ENCODE measurements at places on chromosomes 2 and 18. TPM values are rescaled to one million over a fixed set of nuclear protein-coding genes. Genes with fewer than 3 reads are reported as not detected.

The SF3B1 gene
- total RNA-seq, result 141 TPM

The LIMS3 gene
- 0.62 TPM for total RNA-seq

DNA sequence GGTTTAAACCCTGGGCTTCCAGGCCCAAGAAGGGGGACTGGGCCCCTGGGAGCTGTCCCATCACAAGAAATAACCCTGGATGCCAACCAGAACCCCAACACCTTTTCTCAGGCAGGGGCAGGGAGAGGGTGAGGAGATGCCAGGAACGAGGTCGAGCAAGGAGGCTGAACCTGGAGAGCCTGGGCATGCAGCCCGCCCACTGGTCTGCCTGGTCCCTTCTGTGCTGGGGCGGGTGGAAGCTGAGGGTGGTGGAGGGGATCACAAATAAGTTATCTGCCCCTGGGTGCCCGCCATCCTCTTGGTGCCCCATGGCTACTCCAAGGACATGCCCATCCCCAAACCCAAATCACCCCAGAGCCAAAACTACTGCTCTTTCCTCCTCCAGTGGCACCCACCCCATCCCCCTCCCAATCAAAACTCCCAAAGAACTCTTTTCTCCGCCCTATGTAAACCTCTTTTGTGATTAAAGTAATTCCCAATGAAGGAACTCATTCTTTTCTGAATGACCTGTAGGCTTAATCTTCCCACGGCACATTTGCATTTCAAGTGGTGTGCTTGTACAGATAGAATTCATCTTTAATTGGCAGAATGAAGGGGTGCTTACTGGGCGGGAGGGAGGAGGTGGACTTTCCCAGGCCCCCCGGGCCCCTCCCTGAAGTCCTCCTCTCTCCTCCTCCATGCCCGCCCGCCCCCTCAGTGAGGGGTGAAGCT, 47.9 kb downstream of the EFR3B start:
- DNase-seq, result no peak

- DNase-seq, result no peak
These were observed 265.9 kb downstream of the SETBP1 start for GRCh38 chr18:44946529-44947113.

- peak; percentile 37 for DNase-seq
These were observed 47.5 kb downstream of the ZNF638 start for GRCh38 chr2:71379086-71379485.

DNA sequence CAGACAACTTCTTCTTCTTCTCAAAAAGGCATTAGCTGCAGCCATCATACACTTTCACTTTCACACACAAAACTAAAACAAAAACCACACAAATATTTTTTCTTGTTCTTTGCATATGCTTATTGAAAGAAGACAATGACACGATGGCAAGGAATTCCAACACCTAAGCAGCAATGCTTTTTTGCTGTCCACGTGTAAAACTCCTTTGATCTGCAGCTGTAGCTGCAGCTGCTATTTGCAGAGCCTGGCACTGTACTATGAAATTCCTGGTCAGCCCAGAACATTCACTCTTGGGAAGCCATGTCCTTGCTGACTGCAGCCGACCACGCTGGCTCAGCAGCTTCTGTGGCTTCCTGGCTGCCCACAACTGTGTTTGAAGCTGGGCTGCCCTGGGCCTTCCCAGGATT, 316.2 kb downstream of the CDH2 start:
- DNase-seq, result peak; percentile 39

GRCh38 chr2:163594497-163594896, 141.3 kb downstream of the FIGN start:
- DNase-seq, result no peak

- no peak for DNase-seq
These were observed 120.4 kb upstream of the TLK1 start for GRCh38 chr2:171281110-171281509.

Data from kidney epithelial cell (primary cell).